ENCODE measurements at places on chromosomes 5 and 9. TPM values are rescaled to one million over a fixed set of nuclear protein-coding genes. Genes with fewer than 3 reads are reported as not detected.
A peak's percentile ranks its signal among the peaks of the same experiment; 100 is the strongest.

DNA sequence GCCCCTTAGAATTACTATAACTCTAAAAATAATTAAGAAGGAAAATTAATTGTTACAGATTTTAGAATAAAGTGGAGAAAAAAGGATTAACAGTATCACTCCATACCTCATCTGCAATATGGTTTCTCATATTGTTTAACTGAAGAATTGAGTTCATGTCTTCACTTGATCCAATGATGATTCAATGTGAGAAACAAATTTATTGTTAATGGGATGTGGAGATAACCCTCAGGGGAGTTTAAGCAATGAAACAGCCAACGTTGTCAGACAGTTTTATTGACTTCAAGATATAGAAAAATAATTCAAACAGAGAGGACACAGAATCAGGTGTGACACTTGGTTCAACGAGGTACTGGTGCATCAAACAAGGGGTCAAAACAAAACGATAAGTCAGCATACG is 665.2 kb upstream of the ACO1 start:
- no peak for DNase-seq

- DNase-seq, result no peak
Measured at GRCh38 chr5:119088438-119088837, 17.6 kb downstream of the DMXL1 start.

GRCh38 chr5:50873595-50874277 is 207.3 kb downstream of the PARP8 start:
- no peak for DNase-seq

- peak; percentile 38 for DNase-seq
Measured at GRCh38 chr5:90408571-90409317, 812 bp downstream of the CETN3 start.

DNA sequence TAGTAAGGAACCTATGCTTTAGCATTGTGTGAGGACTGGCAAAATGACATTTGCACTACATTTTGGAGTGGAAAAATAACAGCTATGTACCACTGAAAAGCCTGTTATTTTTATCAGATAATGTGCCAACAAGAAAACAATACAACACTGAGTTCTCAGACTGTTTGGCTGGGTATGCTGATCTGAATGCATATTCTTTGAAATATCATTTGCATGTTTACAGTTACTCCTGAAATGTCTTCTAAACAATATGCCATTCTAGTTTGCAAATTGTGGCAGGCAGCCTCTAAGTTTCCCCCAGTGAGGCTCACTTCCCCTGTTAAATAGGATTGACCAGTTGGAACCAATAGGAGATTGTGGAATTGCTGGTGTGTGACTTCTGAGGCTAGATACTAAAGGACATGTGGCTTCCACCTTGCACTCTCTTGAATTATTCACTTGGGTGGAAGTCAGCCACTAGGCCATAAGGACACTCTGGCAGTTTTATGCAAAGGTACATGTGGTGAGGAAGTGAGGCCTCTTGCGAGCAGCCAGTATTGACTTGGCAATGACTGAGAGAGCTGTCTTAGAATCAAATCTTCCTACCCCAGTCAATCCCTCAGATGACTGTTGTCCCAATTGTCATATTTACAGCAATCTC is 250.4 kb upstream of the PCSK5 start:
- DNase-seq, result no peak

- DNase-seq, result no peak
Measured at GRCh38 chr5:62284946-62285891, 20.8 kb upstream of the KIF2A start.

Gene C9orf153
- not detected for total RNA-seq

Gene SUSD3
- 1.3 TPM for total RNA-seq

Gene FAM153A
- 4.3 TPM for total RNA-seq

Measured in Calu3 (cell line).